T-helper 2 cell (primary cell): ENCODE measurements at places on chromosomes 2 and 18.

DNA sequence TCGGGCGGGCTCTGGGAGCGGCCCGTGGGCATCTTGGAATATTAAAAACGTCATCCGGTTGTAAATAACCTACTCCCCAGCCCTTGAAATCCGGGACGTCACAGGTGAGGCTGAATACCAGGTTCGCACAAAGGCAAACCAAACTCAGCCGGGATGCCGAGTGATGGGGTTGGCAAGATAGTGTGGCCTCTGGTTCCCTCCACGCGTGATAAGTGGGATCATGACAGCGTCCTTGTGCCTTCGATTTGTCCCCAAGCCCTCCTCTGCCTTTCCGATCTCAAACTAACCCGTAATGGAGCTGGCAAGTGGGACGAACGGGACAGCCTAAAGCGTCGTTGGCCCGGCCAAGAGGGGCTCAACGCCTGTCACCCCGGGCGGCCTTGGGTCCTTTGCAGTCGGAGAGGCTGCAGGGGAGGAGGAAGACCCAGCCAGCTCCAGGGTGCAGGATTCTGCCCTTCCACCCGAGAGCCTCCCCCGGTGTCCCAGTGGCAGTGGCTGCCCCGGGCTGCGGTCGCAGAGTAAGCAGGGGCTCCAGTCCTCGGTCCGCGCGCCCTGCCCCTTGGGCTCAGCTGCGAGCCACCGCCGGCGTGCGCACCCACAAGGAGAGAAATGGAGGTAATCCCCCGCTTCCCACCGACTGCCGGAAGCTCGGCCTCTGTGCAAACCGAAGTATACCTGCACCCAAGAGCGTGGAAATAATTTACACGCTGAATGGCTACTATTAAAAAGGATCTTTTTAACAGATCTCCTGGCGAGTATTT lies 13.4 kb upstream of the PAX3 start:
- DNase-seq, result no peak

- no peak for DNase-seq
Observed at GRCh38 chr2:189406586-189407233, 34.6 kb upstream of the WDR75 start.

GRCh38 chr18:58781627-58782194 lies 83.0 kb upstream of the ZNF532 start:
- peak; percentile 75 for DNase-seq

GRCh38 chr18:62510789-62511188 lies 12.0 kb upstream of the ZCCHC2 start:
- no peak for DNase-seq

DNA sequence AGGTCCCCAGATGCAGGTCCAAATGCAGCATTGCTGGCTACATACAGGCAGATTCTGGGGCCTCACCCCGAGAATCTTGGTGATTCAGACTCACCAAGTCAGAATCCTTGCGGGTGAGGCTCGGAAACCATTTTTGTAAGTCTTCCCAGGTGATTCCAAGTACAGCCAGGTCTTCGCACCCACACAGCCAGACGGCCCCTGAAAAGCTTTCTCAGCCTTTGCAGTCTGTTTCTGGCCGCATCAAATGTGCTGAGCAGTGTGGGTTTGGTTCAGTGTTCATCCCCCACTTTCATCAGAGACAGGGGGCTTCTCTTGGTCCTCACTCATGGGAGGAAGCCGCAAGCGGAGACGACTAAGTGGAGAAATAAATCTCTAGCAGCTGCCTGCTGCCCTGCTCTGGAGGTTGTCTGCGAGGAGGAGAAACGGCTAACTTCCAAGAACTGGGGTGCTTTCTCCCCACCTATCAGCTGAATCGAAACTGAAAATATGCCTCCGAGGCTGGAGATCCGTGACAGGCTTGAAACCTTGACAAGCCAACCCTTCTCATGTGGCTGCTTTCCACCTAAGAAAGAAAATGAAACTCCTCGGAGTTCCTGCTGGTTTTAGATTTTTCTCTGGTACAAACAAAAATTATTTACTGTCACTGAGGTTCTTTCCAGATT lies 8.9 kb upstream of the TMEM185B start:
- DNase-seq, result no peak

- no peak for DNase-seq
Observed at GRCh38 chr2:127418300-127419111, at the start of gene PROC. Gene PROC, plus strand, starts transcription at chr2:127418427. Its CDS starts 1,516 bp downstream, at chr2:127419943.

DNA sequence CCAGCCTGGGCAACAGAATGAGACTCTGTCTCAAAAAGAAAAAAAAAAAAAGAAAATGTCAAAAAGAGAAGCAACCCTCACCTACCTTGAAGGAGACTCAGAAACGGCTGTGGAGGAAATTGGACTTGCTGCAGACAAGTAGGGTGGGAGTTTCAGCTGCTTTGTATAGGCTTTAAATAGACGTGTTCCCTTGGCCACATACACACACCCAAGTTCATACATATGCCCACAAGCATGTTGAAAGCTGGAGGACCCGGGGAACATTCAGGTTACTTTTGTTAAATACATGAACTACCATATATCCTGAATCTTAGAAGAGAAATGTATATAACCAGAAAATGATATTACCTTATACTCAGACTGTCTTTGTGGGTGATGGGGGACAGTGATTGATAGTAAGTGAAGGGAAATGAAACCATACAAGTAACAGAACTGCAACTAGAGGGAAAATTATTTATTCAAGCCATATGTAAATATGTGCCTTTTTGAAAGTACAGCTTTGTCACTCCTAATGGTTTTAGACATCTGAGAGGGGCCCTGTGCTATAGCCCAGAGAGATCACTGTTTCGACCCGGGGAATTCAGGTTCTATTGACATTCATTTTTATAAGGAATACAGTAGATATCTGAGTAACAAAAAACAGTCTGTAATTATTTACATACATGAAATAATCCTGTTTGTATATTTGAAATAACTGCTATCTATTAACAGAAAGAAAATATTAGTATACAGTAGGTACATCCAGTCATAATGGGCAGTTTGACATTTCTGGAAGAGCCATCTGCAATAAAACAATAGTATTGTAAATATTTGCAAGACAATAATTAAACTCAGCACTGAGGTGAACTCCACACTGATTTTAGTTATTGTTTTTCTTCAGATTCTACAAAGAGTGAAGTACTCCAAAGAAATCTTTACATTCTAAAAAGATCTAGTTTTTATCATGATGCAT lies 48.0 kb upstream of the TGIF1 start:
- no peak for DNase-seq

DNA sequence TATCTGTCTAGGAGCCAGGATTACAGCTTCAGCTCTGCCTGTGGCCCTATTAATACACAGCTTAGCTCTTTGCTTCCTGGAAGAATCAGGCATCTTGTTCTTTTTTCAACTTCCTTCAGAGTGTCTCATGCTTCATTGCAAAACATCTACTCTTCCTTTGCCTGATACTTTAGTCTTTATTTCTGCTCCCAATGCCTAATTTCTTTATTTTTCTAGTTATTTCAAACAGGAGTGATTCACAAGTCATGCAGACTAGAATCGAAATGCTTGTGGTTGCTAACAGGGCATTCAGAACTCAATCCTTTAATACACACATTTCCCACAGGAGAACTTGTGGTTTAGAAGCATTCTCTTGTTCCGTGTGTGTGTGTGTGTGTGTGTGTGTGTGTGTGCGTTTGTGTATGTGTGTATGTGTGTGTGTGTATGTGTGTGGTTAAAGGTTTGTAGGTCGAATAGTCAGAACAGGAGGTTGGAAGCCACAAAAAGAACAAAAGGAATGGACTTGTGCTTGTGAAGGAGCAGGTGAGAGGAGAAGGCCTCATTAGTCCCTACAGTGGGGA lies 28.3 kb upstream of the INSIG2 start:
- DNase-seq, result no peak

DNA sequence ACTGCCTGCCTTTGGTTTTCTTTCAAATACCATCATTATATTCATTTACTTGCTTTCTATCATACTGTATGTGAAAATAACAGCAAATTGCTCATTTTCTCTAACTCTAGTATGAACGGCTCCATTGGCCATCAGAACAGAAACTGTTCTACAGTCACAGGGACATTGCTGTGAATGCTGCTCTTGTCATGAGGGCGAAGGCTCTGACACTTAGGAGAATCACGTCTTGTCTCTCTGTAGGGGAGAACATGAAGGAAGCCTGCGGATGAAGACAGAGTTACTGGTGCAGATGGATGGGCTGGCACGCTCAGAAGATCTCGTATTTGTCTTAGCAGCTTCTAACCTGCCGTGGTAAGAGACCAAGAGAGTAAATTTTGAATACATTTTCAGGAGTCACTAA lies 41.7 kb upstream of the ELOA2 start:
- DNase-seq, result no peak

GRCh38 chr2:177742851-177743250 lies 329.7 kb downstream of the PDE11A start:
- no peak for DNase-seq

- DNase-seq, result no peak
Observed at GRCh38 chr2:119134775-119135174, 23.8 kb downstream of the C1QL2 start.

GRCh38 chr18:44579745-44580144 lies 100.9 kb upstream of the SETBP1 start:
- DNase-seq, result no peak

DNA sequence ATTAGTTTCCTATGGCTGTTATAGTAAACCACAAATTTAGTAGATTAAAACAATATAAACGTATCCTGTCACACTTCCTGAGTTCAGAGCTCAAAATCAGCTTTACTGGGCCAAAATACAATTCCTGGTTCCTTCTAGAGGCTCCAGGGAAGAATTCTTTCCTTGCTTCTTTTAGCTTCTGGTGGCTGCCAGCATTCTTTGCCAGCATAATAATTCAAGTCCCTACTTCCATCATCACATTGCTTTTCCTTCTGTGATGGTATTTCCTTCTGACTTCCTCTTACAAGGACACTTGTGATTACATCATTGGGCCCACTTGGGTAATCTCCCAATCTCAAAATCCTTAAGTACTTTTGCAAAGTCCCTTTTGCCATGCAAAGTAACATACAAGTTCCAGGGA lies 40.6 kb downstream of the MOB4 start:
- no peak for DNase-seq

DNA sequence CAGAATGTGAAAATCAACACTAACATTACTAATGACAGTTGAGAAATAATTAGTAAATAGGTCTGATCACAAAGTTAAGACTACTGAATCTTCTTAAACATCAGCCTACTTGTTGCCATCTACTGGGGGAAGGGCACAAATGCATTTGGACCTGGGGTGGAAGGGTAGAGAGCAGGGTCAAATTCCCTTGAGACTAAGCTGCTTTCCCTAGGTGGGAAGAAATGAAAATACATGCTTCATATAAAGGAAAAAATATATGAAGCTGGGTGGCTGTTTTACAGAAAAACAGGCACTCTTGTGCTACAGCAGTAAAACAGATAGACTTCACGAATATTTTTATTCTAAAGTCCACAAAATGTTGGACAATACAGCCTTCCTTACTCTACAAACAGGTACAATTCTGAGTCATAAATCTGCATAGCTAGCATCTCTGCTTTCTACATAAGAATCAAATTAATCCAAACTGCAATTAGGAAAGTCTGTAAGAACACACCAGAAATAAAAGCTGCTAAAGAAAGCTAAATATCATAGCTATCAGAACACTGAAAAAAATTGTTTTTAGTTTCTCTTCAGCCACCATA lies 10.9 kb downstream of the TRIP12 start:
- DNase-seq, result no peak
